ENCODE measurements at places on chromosomes 5 and 9. TPM values are rescaled to one million over a fixed set of nuclear protein-coding genes. Genes with fewer than 3 reads are reported as not detected.

- peak; percentile 24 for DNase-seq
Observed at GRCh38 chr5:119410448-119411159, 41.7 kb upstream of the HSD17B4 start.

DNA sequence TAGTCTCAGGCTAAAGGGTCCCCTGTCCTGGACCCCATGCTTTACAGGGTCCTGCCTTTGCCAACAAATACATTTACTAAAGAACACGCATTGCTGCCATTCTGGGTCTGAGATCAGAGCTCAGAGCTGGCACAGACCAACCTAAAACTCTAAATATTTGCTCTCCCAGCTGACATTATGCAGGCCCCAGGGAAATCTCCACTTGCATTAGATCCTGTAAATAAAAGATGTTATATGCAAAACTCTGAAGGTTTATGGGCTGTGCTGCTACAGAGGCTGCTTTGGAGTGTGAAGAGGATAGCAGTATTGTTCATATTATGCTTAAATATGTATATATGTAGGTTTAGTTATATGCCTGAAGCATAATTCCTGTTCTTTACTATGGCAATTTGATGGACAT lies 35.9 kb upstream of the RANBP3L start:
- DNase-seq, result no peak

GRCh38 chr5:29143266-29143665 lies 2050.2 kb upstream of the CDH6 start:
- DNase-seq, result no peak

- DNase-seq, result no peak
Observed at GRCh38 chr5:138527170-138527569, 15.9 kb downstream of the ETF1 start.

GRCh38 chr5:73188764-73189531 lies 16.0 kb downstream of the TMEM174 start:
- DNase-seq, result no peak

Gene OBP2B
- total RNA-seq, result not detected

GRCh38 chr5:169656125-169656901 lies 19.2 kb downstream of the DOCK2 start:
- peak; percentile 40 for DNase-seq

Gene SLC1A1
- total RNA-seq, result 0.09 TPM

DNA sequence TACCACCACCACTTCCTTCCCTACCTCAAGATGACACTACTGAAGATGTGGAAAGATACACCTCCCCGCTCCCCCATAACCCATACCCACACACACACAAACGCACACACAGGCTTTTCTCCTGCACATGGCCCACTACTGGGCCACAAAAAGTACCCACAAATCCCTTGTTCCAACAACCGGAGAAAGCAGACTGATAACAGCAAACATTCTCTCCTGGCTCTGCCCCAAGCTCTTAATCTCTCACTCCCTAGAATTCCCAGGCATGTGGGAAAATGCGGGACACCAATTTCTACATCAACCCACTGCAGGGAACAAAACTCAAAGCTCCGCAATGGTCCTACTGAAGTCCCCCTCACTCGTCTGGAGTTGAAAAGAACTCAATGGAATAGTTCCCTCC lies 611.0 kb upstream of the KLF4 start:
- DNase-seq, result no peak

GRCh38 chr9:98881836-98882568 lies 61.7 kb upstream of the COL15A1 start:
- DNase-seq, result no peak

Gene SPACA9
- 1.9 TPM for total RNA-seq

GRCh38 chr5:176578391-176578808 lies 29.3 kb downstream of the CDHR2 start:
- peak; percentile 60 for DNase-seq

DNA sequence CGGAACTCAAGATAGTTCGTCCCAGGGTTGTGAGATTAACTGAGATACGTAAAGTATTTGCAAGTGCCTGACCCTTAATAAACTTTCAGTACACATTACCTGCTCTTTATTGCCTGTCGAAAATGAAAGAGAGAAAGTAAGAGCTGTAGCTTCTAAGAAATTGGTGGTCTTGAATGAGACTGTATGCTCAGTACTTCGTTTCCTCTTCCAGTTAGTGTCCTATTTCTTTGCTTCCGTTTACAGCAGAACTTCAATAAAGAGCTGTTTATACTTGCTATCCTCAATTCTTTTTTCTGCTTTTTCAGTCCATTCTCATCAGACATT lies 534 bp downstream of the SRFBP1 start:
- DNase-seq, result no peak

DNA sequence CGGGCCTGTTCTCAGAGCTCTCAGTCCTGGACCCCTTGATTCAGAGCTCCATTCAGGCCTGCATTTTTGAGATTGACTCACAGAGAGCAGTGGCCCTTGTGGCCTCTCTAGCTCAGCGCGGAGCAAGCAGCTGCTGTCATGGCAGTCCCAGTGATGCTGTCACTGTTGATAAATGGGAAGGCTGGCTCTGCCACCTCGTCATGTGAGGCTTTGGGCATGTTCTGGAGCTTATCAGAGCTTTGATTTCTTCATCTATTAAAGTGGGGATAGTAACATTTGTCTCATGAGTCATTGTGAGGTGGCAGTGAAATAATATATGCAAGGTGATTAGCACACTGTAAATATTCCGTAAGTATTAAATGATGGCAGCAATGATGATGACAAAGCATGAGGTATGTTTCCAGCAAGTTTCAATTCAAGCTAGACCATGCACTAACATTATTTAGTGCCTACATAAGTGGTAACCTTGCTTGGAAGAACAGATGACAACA lies 126.4 kb upstream of the CXCL14 start:
- DNase-seq, result no peak

DNA sequence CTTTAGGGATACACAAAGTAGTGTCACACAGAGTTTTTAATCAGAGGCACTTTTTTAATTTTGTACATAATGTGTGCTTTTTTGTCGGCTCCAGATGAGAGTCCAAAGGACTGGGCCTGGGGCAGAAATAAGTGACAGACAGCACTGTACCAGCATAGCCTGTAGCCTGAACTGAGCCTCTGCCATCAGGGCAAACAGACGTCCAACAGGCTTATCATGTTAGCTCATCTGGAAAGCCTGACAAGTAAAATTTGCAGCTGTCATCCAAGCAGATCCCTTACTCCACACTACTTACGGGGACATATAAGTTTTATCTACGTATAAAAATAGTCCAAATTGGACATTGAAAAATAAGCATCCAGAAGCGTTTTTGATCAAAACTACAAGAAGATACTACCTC lies 233.1 kb upstream of the GAS1 start:
- no peak for DNase-seq

Gene FBN2
- not detected for total RNA-seq

GRCh38 chr5:90020575-90021538 lies 388.7 kb downstream of the CETN3 start:
- DNase-seq, result no peak

DNA sequence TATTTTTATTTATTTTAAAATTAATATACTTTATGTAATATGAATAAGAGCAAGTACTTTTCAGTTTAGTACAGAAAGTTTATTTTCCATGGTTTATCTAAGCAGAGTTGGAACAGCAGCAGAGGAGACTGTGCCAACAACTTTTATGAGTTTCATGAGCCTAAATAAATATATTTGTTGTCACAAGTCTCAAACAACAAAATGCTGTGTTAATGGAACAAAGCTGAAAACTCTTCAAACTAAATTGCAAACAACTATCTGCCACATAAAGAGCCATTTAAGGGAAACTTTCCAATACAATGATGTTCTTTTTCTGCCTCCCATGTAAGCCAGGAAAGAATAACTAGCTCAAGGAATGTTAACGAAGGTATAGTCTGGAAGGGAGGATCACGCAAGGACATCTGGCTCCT lies 96.1 kb downstream of the FBN2 start:
- no peak for DNase-seq

Gene ARL14EPL
- total RNA-seq, result not detected

- no peak for DNase-seq
Observed at GRCh38 chr5:142779163-142779840, 9.1 kb downstream of the ARHGAP26 start.

- no peak for DNase-seq
Observed at GRCh38 chr9:117707561-117707960, 3.4 kb downstream of the TLR4 start.

Gene PFN3
- not detected for total RNA-seq

DNA sequence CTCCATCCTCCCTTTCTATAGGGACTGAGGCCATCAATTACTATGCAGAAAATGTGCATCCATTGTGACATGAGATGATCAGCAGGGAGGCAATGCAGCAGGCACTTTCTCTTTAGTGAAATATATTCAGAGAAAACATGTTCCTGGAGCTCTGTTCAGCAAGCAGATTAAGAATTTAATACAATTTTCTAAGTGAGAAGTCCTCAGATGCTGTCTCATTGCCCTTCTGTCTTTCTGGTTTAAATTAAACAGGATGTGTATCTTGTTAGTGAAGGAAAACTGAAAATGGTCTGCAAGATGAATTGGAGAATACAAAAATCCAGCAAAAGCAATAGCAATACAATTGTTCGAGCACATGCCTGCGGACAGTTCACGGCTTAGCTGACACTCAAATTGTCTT lies 445.8 kb upstream of the RIOK2 start:
- no peak for DNase-seq

- DNase-seq, result no peak
Observed at GRCh38 chr5:165201771-165202518, 1696.5 kb downstream of the MAT2B start.

Gene INSL4
- not detected for total RNA-seq

Gene ZFYVE16
- 5.9 TPM for total RNA-seq

Gene TUSC1
- total RNA-seq, result 0.25 TPM

GRCh38 chr9:87711857-87712800 lies 13.8 kb upstream of the CTSL start:
- DNase-seq, result no peak

DNA sequence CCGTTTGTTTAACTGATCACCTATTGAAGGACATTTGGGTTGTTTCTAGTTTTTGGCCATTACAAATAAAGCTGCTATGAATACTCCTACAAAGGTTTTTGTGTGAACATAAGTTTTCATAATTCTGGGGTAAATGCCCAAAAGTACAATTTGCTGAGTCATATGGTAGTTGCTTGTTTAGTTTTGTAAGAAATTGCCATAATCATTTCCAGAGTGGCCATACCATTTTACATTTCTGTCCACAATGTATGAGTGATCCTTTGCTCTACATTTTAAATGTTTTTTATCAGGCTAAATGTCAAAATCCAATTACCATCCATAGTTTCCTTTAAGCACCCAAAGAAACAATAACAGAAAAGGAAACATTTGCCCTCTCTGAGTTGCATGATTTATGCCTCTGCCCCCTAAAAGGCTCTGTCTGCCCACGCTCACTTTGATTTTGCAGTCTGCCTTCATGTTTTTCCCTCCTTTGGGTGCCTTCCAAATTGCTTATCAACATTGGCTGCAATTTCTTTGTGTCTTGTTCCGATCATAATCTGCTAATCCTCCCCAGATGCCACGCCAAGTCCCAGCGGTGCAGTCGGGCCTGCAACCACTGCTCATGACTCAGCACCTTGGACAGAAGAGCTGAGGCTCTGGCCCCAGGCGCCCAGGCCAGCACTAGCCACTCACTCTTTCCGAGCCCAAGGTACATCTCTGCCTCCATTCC lies 339.2 kb downstream of the PIK3R1 start:
- DNase-seq, result no peak

DNA sequence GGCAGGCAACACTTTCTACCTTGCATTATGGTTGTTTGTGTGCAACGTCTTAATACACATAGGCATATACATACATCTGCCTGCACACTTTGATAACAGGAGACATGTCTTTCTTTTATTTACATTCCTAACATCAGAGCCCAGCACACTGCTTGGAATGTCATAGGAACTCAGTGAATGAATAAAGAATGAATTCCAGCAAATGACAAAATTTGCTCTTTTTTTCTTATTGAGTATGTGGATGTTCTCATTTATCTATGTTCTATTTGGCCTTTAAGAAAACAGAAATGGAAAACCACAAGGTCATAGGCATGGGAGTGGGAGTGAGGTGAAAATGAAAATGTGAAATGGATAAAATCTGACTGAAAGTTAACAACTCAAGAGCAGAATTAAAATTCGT lies 36.3 kb upstream of the PALM2AKAP2 start:
- DNase-seq, result no peak

GRCh38 chr5:125451622-125452021 lies 705.2 kb upstream of the ZNF608 start:
- no peak for DNase-seq

Gene SH3TC2
- total RNA-seq, result not detected

DNA sequence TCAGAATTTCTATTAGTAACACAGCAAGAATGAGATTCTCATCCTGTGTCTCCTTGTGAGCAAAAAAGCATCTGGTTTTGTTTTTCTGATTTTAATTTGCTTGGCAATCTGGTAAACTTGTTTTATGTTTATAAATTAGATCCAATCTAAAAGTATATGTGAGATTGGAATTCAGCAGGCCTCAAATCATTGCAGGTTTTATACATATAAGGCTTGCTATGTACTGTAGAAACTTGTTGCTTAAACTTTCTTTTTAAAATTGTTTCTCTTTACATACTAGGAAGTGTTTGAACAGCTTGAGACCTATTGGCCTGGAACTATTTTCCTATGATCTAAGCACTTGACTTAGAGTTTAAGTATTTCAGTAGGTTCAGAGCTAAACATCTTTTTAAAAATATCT lies 1037.8 kb downstream of the NR2F1-AS1 start:
- no peak for DNase-seq

DNA sequence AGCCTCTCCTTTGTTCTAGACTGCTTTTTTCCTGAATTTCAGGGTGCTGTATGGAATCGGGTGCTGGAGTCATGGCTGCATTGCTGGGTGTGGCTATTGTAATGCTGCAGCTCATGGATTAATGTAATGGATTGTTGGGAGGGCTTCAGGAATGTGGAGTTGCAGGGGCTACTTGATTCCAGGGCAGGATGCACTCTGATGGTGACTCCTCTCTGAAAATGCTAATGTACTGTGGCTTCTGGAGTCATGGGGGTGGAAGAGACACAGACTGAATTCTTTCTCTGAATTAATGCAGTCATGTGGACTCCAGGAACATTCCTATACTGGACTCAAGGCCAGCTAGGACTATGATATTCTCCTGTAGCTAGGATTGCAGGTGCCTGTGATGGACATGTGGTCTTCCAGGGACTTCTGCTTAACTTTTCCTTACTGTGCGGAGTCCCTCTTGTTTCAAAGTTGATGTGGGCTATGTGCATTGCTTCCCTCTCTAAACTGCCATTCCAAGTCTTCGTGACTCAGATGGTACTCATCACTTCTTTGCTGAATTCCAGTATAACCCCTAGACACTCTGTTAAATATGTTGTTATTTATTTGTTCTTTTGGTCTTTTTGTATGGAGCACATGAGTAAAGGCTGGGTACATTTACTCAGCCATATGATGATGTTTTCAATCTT lies 396.2 kb downstream of the KCTD16 start:
- no peak for DNase-seq

DNA sequence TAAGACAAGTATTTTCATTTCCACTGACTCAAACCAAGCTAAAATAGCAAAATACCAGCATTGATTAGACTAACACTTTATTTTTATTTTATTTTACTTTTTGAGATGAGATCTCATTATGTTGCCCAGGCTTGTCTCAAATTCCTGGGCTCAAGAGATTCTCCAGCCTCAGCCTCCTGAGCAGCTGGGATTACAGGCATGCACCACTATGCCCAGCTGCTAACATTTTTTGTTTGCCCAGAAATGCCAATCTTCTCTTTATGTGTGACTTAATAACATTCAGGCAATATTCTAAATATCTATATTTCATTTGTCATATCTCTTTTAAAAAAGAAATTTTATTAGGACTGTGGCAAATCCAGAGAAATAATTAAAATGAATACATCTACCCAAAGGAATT lies 55.0 kb downstream of the OXCT1 start:
- DNase-seq, result no peak

Gene DNAJB5
- 14.6 TPM for total RNA-seq

All from activated CD8-positive, alpha-beta T cell treated with anti-CD3 and anti-CD28 coated beads for 36 hours (primary cell).